ENCODE measurements at places on chromosomes 4 and X.
A peak's percentile ranks its signal among the peaks of the same experiment; 100 is the strongest.

DNA sequence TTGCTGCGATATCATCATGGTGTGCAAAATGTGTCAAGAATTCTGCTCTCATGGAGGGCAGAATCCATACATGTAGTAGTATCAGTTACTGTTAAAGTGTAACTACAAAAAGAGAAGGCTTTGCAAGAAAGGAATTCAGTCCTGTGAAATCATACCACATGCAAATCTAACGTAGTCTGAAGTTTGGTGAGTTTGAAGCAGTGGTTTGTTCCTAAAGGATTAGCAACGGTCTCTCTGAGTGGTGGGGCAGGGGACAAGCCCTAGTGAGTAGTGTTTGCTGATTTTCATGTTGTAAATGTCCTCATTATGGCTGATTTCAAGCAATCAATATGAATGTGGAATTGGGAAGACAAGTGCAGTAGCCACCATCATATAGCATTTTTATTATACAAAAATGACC is 47.1 kb upstream of the CLNK start:
- no peak for DNase-seq

DNA sequence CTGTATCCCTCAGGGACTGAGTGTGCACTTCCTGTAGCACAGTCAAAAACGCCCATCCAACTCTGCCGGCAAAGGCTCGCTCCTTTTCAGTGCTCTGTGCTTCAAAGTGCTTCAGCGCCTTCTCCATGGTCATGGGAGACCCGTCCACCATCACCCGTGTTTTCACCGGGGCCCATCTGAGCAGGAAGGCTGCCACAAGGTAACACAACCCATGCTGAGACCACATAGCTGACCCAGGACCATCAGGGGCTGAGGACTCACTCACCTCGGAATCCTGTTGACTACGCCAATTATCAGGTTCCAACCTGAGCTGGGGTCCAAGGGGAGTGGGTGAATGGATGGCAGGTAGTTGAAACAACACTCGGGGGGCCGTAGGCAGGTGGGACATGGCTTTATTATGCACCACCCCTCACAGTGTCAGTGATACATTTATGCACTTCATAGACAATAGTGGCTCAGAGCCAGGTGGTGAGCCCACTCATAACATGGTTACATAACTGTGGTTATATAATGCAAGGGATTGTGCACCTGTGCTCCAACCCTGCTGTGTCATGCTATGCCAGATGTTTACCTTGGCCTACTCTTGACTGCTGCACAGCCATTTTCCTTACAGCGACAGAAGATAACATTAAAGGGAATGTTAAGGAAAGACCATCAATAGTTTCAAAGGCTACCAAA is 227.8 kb downstream of the ADGRL3 start:
- DNase-seq: no peak

DNA sequence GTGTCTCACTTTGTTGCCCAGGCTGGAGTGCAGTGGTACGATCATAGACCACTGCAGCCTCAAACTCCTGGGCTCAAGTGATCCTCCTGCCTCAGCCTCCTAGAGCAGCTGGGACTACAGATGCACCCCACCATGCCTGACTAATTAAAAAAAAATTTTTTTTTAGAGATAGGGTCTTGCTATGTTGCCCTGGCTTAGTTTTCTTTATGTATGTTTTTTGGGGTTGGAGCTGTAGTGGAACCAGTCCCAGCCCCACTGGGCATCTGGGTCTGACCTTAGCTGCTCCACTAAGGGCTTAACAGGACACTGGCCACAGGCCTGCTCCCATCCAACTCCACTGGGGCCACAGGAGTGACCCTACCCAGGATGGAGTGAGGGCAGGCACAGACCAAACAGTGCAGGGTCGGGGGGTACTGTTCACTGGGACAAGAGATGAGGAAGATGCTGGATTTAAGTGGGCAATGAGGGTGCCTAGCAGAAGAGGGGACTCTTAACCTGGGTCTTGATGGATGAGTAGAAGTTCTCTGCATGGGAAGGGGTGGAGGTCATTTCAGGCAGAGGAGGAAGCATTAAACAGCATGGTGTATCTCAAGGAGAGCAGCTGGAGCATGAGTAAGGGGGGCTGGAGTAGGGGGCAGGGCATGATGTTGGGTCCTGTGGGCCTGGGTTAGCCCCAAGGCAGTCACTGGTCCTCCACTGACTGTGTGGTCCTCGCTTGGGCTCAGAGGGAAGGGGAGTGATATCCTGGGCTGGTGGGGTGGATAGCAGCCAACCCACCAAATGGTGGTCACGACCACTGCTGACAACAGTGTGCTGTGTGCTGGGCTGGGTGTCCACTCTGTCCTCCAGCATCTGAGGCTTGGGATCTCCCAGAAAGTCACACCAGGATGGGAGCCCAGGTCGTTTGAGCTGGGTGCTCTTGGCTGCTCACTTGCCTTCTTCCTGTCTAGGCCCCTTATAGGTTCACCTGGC is 24.1 kb upstream of the ADD1 start:
- no peak for DNase-seq

DNA sequence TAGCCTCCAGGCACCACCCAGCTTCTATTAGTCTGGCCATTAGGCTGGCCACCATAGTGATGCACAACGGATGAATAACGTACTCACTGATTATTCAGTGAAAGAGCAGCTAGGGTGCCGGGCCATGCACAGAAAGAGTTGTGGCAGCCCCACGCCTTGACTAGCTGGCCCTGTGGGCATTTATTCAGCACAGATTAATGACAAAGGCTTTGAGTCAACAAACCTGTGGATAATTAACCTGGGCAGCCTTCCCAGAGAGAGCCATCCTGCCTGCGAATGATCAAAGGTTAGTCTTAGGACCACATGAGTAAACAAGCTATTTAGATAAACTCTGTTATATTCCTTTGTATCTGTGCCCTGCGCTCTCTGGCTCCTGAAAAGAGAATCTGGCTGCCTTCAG is 37.2 kb downstream of the MAP9 start:
- DNase-seq: no peak

GRCh38 chr4:144295286-144295995 is 154.9 kb upstream of the GYPA start:
- no peak for DNase-seq

- DNase-seq: no peak
Measured at GRCh38 chr4:24932515-24933225, 19.8 kb upstream of the CCDC149 start.

- no peak for DNase-seq
Measured at GRCh38 chr4:84631573-84631972, 48.6 kb downstream of the CDS1 start.

GRCh38 chr4:27595571-27596360 is 735.1 kb downstream of the STIM2 start:
- no peak for DNase-seq

GRCh38 chr4:8538076-8538702 is 42.0 kb upstream of the GPR78 start:
- DNase-seq: no peak

DNA sequence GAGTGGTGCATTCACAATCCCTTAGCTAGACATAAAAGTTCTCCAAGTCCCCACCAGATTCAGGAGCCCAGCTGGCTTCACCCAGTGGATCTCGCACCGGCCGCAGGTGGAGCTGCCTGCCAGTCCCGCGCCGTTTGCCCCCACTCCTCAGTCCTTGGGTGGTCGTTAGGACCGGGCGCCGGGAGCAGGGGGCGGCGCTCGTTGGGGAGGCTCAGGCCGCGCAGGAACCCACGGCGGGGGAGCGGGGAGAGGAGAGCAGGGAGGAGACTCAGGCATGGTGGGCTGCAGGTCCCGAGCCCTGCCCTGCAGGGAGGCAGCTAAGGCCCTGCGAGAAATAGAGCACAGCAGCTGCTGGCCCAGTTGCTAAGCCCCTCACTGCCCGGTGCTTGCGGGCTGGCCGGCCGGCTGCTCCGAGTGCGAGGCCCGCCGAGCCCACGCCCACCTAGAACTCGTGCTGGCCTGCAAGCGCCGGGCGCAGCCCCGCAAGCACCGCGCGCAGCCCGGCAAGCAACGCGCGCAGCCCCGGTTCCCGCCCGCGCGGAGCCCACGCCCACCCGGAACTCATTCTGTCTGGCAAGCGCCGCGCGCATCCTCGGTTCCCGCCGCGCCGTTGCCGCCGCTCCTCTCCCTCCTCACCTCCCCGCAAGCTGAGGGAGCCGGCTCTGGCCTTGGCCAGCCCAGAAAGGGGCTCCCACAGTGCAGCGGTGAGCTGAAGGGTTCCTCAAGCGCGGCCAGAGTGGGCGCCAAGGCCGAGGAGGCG is 153.5 kb downstream of the SLC7A11 start:
- DNase-seq: no peak

GRCh38 chrX:37921758-37922157 is 74.4 kb upstream of the DYNLT3 start:
- no peak for DNase-seq

- DNase-seq: no peak
Measured at GRCh38 chr4:113784497-113785250, 23.1 kb upstream of the CAMK2D start.

- peak; percentile 43 for DNase-seq
Measured at GRCh38 chr4:110059556-110060191, 138.7 kb downstream of the ELOVL6 start.

GRCh38 chr4:85812776-85813175 is 337.8 kb downstream of the ARHGAP24 start:
- no peak for DNase-seq

GRCh38 chrX:10841579-10841978 is 221.2 kb upstream of the MID1 start:
- peak; percentile 18 for DNase-seq

- no peak for DNase-seq
Measured at GRCh38 chr4:5472160-5472591, 236.2 kb downstream of the EVC2 start.

- peak; percentile 53 for DNase-seq
Measured at GRCh38 chr4:38683276-38683675, 19.3 kb downstream of the KLF3 start.

DNA sequence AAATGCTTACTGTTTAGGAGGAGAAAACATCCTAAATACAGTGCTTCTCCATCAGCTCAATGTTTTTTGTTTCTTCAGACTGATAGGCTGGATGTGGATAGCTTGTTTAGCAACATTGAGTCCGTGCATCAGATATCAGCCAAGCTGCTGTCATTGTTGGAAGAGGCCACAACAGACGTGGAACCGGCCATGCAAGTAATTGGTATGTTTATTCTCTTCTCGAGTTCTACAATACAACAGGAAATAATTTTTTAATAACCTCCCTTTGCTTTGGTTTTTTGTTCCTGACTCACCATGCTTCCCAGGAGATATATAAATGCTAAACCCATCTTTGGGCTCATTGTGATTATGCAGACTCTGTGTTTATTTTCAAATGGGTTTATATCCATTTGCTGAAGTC is 60.9 kb downstream of the ARHGEF38 start:
- no peak for DNase-seq

DNA sequence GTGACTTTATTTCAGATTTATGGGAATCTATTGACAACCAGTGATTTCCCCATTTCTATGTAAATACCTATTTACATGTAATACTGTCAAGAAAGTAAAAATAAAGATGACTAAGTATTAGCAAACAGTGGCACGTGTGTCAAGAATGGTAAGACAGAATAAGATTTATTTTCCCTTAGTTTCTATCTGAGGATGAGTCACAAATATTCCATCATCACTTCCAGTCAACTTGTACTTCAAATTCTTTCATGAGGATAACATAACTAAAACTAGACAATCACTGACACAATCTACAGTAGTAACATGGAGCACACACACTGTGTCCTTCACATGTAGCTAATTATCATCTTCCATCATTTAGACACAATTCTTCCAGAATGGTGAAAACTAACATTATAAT is 625.3 kb upstream of the PCDH7 start:
- no peak for DNase-seq

- no peak for DNase-seq
Measured at GRCh38 chr4:175456131-175456530, 355.9 kb downstream of the GPM6A start.

- no peak for DNase-seq
Measured at GRCh38 chrX:43685221-43685620, 29.1 kb downstream of the MAOA start.

GRCh38 chrX:104351173-104351769 is 96.5 kb upstream of the ESX1 start:
- no peak for DNase-seq

DNA sequence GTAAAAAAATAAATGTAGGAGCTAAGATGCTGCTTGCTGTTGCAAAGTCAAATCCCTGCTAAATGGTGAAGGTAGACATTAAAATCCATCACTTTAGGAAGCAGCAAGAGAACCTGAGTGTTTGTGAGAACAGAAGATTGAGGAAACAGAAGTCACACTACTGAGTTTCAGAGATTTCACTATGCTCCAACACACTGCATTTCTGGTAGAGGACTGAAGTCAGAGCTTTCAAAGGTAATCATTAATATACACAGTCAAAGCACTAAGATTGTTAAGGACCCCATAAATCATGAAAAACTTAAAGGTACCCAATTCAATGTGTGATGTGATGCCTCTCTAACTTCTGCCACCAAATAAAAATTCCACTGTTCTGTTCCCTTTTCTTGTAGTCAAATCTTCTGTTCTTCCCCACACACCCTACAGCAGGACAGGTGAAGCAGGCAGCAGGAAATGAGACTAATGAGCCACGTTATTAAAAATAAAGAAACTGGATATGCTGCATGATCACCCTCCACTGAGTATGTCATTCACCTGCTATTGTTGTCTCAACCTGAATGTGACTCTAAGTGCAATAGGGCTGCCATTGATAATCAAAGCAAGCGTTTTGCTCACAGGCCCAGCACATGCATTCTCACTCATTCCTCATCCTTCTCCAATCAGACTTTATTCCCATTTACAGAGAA is 28.9 kb upstream of the APELA start:
- no peak for DNase-seq

GRCh38 chr4:18021470-18021719 is 160 bp downstream of the LCORL start:
- no peak for DNase-seq

DNA sequence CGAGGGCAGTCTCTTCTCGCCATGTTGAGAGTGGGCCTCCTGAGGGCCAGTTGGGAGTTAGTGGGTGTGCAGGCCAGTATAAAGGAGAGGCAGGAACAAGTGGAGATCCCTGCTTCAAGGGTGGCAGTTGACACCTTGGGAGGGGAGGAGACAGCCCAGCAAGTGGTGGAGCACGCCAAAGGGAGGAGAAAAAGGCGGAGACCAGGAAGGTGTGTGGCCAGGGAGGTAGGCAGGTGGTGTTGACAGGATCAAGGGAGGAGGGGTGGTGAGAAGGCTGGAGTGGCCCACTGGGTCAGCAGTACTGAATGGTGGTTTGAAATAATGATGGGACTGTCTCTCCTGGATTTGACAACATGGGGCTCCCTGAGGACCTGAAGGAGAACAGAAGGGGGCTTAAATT is 32.6 kb downstream of the ZNF185 start:
- no peak for DNase-seq

DNA sequence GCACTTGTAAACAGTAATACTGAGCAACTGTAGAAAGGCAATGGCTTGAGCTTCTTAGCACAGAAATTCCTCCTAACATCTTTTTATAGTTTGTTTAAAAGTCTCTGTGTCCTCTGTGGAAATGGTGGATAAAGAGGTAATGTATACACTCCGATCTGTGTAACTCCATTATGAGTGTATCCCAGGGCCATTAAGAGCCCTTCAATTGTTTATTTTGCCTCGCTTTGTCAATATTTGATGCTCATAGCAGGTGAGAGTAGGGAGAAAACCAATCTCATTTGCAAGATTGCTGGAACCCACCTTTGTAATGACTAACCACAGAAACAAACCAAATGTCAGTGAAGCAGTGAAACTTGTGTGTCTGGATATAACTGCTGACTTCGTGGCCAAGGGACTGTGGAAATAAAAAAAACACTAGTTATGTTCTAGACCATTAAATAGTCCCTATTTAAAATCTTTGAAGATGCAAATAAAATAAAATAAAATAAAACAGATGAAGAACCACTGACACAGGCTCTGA is 598.2 kb upstream of the BOD1L1 start:
- DNase-seq: no peak

Measured in common myeloid progenitor, CD34-positive (primary cell).